ENCODE measurements at places on chromosomes 7 and 10.
A peak's percentile ranks its signal among the peaks of the same experiment; 100 is the strongest.

GRCh38 chr7:131302876-131303707, 24.6 kb upstream of the MKLN1 start:
- DNase-seq: peak; percentile 35

DNA sequence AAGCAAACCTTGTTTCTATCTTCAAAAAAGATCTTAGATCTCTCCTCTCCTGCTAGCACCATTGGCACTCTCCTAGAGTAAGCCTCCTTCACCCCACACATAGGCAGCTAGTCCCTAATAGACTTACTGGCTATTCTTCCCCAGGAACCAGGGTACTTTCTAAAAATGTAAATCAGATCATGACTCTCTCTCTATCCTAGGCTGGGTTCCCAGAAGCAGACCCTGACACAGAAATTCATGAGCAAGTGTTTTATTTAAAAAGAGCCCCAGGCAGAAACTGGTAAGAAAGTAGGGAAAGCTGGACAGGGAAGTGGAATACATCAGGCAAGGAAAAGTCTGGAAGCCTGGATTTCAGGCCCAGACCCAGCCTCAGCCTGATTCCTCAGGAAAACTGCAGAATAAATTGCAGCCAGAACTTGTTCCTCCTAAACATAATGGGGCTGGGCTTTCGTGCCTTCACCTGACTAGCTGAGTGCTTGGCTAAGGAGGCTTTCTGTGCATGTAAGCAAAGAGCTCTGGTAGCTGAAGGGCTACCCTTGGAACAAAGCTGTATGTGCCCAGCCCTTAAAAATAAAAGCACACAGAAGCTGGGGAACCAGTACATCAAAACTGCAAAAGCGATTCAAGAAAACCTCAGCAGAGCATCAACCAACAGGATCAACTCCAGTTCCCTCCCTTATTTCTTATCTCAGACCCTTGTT, 18.8 kb upstream of the SORBS1 start:
- DNase-seq: no peak

GRCh38 chr7:139543801-139544603, 20.5 kb downstream of the CLEC2L start:
- no peak for DNase-seq

DNA sequence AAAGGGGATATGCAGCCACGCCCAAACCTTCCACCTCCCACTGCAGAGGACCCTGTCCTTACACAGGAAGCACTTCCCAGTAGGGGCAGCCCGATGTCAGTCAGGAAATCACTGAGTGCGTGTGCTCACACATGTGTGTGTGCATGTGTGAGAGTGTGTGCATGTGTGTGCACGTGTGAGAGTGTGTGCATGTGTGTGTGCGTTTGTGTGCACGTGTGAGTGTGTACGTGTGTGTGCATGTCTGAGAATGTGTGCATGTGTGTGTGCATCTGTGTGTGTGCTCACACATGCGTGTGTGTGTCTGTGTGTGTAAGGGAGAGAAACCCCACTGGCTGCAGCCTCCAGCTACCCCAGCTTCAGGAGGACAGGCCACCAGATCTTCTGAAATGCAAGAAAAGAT, 229.3 kb downstream of the KCNMA1 start:
- no peak for DNase-seq

GRCh38 chr7:18257711-18258110, 230.1 kb upstream of the PRPS1L1 start:
- no peak for DNase-seq

All from RWPE1 (cell line).